Suppressor macrophage treated with lipopolysaccharide for 4 hours (primary cell): ENCODE measurements at places on chromosomes 11 and 22.

DNA sequence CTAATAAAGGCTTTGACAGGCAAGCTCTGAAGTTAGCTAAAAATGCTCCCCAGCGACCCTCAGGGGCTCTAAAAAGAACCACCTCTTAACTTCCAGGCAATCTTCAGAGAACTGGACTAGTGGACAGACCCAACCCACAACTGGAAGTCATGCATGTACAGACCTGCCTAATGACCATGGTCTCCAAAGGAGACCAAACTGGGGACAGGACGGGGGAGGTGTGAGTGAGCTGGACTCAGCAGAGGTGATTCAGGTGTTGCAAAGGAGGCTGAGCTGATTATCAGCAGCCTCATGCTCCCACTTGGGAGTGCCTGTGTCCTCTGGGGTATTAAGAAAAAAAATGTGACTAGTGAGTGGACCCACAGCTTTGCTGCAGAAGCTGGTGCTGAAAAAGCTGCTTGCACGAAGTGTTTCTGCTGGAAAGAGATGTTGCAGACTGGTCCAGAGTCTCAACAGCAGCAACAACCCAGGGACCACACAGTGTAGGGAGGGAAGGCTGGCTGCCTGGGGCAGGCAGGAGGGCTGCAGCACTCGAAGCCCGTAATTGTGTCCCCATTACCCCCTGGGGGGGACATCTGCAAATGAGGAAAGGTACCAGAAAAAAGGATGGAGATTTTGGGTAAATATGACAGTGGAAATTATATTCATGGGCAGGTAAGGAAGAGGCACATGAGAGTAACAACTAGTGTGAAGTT lies 35.3 kb downstream of the PITPNB start:
- no peak for DNase-seq

- DNase-seq, result no peak
Measured at GRCh38 chr11:120169981-120170698, 32.2 kb upstream of the TRIM29 start.

DNA sequence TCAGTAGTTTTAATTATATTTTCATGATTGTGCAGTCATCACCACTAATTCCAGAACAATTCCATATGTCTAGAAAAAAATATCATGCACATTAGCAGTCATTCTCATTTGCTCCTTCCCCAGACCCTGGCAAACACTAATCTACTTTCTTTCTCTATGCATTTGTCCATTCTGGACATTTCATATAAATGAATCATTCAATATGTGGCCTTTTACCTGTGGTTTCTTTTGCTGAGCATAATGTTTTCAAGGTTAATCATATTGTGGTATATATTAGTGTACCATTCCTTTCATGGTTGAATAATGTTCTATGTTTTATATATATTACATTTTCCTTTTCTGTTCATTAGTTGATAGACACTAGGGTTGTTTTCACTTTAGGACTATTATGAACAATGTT lies 811.1 kb upstream of the RAG2 start:
- DNase-seq, result no peak

DNA sequence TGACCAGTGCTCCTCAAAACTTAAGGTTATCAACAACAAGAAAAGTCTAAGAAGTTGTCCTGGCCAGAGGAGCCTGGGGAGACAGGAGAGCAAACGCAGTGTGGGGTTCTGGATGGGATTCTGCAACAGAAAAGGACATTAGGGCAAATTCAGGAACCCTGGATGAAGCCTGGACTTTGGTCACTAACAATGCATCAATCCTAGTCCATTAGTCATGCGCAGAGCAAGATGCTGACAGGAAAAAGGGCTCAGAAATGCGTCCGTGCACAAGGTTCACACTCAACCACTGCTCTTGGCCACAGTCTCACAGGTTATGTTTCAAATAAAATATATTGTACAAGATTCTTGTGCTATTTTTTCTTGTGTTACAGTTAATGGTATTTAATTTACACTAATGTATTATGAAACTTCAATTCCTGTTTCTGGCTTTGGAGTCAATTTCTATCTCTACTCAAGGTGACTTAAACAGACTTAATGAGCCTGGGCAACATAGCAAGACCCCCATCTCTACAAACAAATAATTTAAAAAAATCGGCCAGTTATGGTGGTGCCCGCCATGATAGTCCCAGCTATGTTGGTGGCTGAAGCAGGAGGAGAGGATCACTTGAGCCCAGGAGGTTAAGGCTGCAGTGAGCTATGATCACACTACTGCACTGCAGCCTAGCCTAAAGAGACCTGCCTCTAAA lies 13.6 kb downstream of the GNB1L start:
- DNase-seq, result no peak
